ENCODE measurements at places on chromosomes 2 and 18. TPM values are rescaled to one million over a fixed set of nuclear protein-coding genes. Genes with fewer than 3 reads are reported as not detected.

GRCh38 chr2:150806336-150806735, 318.9 kb upstream of the RND3 start:
- DNase-seq = peak; percentile 73

GRCh38 chr2:232880764-232881351, 10.8 kb downstream of the SNORC start:
- DNase-seq = no peak

VIT gene
- total RNA-seq = 0.77 TPM

GNLY gene
- not detected for total RNA-seq

Measured in fibroblast of lung (primary cell).